ENCODE measurements at places on chromosomes 4 and X.

GRCh38 chr4:110449947-110450346, 26.0 kb upstream of the ENPEP start:
- DNase-seq = no peak

GRCh38 chr4:26151615-26152014, 169.2 kb upstream of the RBPJ start:
- no peak for DNase-seq

DNA sequence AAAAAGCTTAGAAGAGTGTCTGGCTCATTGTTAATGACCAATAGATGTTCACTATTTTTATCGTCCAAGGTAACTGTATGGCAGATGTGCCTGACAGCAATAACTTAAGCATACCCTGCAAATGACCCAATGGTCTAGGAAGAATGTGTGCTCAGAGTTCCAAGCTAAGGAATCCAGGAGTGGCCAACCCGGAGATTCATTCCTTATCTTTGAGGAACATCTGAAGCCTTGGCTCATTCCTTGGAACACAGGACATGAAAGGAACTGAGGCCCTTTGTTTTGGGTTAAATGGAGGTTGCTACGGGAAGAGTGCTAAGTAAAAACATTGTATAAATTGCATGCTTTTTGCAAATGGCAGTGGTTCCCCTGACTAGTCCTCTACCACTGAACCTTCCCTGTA, 38.9 kb upstream of the EFNB1 start:
- DNase-seq = no peak

DNA sequence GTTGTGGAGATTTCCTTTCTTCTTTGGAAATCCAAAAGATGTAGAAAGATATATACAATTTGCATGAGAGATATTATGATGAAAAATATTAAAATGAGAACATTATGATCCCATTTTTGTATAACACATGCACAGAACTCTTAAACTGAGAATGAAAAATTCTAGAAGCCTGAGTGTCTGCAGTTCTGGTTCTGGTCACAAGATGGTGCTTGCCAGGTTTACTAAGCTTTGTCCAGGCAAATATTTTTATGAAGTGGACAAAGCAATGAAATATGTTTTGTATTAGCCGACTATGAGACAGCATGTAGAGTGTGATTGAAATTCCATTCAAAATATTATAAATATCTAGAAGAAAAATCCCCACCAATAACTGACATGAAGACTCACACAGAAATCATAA, 2.2 kb downstream of the PWWP3B start:
- no peak for DNase-seq

DNA sequence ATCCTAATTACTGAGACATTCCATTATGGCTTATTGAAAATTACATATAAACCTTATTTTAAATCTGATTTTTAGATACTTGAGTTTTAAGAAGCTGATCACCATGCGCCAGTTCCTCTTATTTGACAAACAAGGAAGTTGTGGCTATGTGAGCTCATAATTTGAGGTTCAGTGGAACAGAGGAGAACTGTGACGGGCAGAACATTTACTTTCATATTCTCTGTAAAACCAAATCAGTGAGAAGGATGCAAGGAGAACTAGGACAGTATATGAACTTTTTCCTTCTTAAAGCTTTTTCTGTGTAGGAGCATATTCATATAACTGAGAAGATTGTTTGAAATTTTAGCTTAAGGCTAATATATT, 25.3 kb downstream of the STIM2 start:
- no peak for DNase-seq

- no peak for DNase-seq
These were observed 48.9 kb upstream of the SPP1 start for GRCh38 chr4:87926554-87927098.

DNA sequence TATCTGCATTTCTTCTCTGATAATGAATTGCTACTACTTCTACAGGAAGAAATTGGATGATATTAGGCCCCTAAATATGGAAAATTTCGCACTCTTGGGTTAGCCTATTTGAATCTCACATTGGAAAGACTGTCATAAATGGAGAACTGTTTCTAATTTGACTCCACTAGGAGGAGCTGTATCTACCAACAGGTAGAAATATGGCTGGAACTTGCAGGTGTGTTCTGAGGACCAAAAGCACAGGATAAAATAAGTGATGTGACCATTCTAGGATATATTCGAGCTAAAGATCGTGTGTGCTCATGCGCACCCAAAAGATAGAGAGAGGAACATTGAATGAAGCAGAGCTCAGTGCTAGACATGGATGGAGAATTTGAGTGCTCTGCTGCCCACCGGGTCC, 4.8 kb upstream of the NKAP start:
- DNase-seq = no peak

DNA sequence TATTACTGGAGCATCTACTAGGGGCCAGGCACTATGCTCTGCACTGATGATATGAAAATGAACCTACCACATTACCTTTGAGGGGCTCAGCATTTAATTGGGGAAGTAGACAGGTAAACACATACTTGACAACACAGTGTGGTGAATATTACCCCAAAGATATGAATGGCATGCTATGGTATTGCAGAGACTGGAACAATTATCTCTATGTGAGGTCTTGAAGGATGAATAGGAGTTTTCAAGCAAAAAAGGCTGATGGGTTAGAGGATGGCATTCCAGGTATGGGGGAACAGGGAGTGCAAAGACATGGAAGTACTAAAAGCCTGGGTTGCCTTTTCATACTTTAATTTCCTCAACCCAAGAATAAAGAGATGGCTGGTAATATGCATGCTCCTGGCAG, 59.1 kb upstream of the CAPN6 start:
- no peak for DNase-seq
